ENCODE measurements at places on chromosomes 3 and 15. TPM values are rescaled to one million over a fixed set of nuclear protein-coding genes. Genes with fewer than 3 reads are reported as not detected.

POLQ gene
- total RNA-seq: 7.4 TPM

SCAANT1 gene
- total RNA-seq: not detected

KLF15 gene
- 0.49 TPM for total RNA-seq

ZPLD1 gene
- not detected for total RNA-seq

UBA7 gene
- total RNA-seq: 0.72 TPM

EHHADH gene
- 3.8 TPM for total RNA-seq

ZBTB47 gene
- 4.6 TPM for total RNA-seq

FEZF2 gene
- not detected for total RNA-seq

IGF1R gene
- 39.1 TPM for total RNA-seq

TMC3 gene
- not detected for total RNA-seq

PRR20G gene
- total RNA-seq: 0.80 TPM

SNTN gene
- total RNA-seq: not detected

IMPG2 gene
- total RNA-seq: not detected

TMCO5A gene
- total RNA-seq: not detected

PPP1R14D gene
- not detected for total RNA-seq

C3orf18 gene
- 2.5 TPM for total RNA-seq

SLC22A13 gene
- total RNA-seq: not detected

HTR3E gene
- not detected for total RNA-seq

APBA2 gene
- 16.3 TPM for total RNA-seq

ANKRD34C gene
- not detected for total RNA-seq

LYZL4 gene
- not detected for total RNA-seq

UROC1 gene
- total RNA-seq: not detected

ALPK3 gene
- total RNA-seq: 0.09 TPM

PARP16 gene
- 11.3 TPM for total RNA-seq

REC114 gene
- not detected for total RNA-seq

CCR8 gene
- not detected for total RNA-seq

TM6SF1 gene
- total RNA-seq: 0.10 TPM

EXD1 gene
- 0.33 TPM for total RNA-seq

LEKR1 gene
- 0.79 TPM for total RNA-seq
